ENCODE measurements at places on chromosomes 4 and X.

- no peak for DNase-seq
Observed at GRCh38 chr4:82688091-82688795, 110.4 kb downstream of the SCD5 start.

GRCh38 chrX:2967998-2968909, 38.1 kb upstream of the ARSH start:
- no peak for DNase-seq

GRCh38 chr4:146124023-146124680, 51.4 kb upstream of the LSM6 start:
- DNase-seq, result no peak

DNA sequence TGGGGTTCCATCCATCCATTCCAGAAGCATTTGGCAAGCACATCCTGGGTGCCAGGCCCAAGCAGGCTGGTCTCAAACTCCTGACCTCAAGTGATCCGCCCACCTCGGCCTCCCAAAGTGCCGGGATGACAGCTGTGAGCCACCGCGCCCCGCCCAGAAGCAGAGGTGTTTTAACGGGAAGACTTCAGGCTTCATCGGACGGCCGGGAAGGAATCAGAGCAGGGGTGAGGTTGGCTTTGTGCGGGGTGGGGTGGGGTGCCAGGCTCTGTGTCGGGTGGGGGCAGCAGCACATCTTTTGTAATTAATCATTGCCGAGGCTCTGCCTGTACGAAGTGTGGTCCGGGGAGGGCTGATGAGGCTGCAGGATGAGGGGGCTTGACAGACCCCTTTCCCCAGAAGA, 5.1 kb upstream of the SLC25A6 start:
- DNase-seq, result no peak

DNA sequence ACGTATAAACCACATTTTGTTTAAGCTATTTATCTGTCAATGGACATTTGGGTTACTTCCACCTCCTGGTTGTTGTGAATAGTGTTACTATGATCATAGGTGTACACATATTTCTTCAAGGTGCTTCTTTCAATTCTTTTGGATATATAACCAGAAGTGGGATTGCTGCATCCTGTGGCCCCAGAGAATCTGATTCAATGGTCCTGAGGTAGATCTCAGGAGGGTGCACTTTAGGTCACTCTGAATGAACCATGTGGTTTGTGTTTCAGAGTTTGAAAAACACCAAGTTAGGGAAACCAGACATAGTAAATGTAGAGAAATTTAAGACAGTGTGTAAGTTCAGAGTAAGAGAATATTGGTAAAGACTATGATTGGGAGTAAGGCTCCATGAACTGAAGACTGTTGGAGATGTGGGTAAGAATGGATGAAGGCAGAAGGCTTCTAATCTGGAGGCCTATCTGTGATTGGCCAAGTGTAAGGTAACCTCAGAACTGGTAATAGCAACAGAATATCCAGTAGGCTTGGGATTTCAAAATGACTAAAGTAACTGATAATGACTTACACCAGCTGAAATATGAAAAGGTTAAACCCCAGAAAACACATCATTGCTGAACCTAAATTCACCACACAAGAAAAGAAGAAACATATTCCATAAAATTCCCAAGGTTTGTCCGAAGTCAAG, 236.9 kb downstream of the CAMK2D start:
- DNase-seq, result no peak

DNA sequence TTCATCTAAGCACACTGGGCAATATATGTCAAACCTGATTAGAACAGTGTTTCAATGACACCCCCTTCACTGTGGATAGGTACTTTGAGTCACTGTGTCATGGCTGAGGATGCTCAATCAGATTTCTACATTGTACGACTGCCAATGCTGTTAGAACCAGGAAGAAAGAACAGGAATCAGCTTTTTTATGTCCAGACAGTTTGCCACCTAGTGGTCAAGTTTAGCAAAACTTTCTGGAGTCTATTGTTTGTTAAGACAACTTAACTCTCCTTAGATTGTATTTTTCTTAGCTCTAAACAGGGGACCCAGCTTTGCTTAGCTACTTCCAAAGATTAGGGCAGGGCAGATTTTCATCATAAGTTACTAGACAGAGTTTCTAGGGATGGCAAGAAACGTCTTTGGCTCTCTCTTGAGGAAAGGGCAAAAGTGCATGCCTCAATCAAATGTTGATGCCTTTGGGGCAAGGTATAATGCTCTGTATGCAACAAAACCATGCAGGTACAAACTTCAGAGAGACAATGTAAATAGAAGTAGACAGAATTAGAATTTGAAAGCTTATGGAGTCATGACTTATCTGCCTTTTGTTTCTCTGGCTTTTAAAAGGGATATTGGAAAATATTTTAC, 40.5 kb upstream of the BMP3 start:
- no peak for DNase-seq

- no peak for DNase-seq
Observed at GRCh38 chr4:47145630-47146029, 114.3 kb downstream of the GABRB1 start.

GRCh38 chrX:117680286-117680685, 436.3 kb downstream of the KLHL13 start:
- DNase-seq, result no peak

Data from activated T-cell treated with anti-CD3 and anti-CD28 coated beads for 1 hour (primary cell).